Activated CD4-positive, CD25-positive, alpha-beta regulatory T cell treated with anti-CD3 and anti-CD28 coated beads, Interleukin-2, amount 50 U/mL, for 16 hours (primary cell): ENCODE measurements at places on chromosomes 6 and 20.

- DNase-seq = no peak
Observed at GRCh38 chr6:154605178-154605881, 94.8 kb upstream of the CNKSR3 start.

GRCh38 chr6:125203395-125203794, 49.8 kb downstream of the TPD52L1 start:
- DNase-seq = no peak

DNA sequence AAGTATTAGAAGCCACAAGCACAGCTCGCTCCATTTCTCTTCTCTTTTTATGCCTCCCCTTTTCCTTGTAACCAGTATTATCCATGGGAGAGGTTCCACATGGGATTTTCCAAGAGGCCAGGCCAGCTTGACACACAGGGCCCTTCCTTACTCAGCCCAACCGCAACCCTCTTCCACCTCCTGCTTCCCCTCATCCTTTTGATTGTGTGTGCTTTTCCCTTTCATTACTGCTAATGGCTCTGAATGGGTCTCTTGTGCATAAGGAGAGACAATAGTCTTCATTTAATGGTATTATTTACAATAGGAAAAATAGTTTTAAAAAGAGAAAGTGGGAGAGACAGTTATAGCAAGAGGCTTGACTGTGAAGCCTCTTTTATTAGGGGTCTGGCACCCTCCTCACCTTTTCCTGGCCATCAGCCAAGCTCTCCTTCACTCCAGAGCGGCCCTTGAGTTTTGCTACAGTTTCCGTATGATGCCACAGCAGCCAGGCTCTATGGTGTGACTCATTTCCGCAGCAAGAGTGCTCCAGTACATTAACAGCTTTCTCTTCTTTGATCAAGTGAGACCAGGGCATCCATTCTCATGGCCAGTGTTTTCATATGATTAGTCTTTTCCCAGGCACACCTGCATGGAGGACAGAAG, 579.5 kb downstream of the TFAP2B start:
- no peak for DNase-seq

DNA sequence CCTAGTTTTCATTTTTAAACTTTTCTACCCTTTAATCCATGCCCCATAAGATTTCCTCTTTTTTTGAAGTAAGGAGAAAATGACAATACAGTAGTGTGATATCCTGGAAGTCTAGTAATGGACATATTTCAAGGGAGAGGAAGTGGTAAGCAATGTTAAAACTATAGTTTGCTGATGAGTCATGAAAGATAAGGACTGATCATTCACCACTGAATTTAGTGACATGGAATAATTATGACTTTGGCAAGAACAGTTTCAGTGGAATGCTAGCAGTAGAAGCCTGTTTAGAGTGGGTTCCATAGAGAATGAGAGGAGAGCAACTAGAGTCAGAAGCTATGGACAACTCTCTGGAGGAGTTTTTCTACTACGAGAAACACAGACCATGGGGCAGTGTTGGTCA, 24.9 kb upstream of the SLC2A12 start:
- no peak for DNase-seq

DNA sequence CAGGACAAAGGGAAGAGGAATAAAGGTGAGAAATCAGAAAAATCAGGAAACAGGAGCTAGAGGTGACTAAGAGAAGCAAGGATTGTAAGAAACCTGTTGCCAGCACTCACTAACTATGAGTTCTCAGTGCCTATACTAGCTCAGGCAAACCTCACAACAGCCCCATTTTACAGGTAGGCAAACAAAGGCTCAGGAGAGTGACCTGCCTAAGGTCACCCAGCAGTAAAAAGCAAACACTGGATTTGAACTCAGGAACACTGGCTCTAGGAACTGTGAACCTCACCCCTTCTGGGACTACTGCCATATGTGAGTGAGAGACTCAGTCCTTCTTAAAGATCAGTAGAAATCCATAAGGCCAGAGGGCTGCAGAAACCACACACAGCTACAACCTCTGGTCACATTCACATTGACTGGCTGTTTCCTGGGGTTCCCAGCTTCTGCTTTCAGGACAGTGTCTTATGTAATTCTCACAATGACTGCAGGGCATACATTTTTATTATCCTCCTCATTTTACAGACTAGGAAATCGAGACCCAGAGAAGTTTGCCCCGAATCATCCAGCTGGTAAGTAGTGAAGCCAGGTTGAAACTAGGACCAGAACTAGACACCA, 80.7 kb upstream of the MAFB start:
- DNase-seq = no peak

GRCh38 chr20:434221-434620, 26.1 kb downstream of the RBCK1 start:
- DNase-seq = no peak

GRCh38 chr6:111478749-111479148, 4.3 kb downstream of the REV3L start:
- no peak for DNase-seq

DNA sequence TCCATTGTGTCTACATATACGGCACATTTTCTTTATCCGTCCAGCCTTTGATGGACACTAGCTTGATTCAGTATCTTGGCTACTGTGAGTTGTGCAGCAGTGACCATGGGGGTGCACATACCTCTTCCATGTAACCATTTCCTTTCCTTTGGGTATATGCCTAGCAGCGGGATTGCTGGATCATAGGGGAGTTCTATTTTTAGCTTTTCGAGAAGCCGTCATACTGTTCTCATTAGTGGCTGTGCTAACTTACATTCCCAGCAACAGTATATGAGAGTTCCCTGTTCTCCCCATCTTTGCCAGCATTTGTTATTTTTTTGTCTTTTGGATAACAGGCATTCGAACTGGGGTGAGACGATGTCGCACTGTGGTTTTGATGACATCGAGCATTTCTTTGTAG, 395.0 kb downstream of the SMOC2 start:
- DNase-seq = no peak

DNA sequence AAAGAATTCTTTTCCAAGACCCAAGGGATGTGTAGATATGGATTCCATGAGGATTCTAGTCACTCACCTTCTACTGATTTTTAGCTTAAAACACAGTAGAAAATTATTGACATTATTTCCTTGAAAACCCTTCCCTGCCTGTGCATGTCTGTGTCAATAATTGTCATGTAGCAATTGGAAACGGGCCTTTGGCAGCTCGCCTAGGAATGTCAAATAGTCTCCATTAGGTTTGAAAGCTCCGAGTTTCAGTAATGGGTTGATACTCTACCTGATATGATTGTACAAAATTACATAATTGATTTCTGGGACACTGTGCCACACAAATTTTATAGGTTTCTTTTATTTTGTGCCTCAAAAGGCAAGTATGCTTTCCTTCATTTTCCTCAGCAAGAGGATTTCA, 515.2 kb upstream of the ARID1B start:
- no peak for DNase-seq

DNA sequence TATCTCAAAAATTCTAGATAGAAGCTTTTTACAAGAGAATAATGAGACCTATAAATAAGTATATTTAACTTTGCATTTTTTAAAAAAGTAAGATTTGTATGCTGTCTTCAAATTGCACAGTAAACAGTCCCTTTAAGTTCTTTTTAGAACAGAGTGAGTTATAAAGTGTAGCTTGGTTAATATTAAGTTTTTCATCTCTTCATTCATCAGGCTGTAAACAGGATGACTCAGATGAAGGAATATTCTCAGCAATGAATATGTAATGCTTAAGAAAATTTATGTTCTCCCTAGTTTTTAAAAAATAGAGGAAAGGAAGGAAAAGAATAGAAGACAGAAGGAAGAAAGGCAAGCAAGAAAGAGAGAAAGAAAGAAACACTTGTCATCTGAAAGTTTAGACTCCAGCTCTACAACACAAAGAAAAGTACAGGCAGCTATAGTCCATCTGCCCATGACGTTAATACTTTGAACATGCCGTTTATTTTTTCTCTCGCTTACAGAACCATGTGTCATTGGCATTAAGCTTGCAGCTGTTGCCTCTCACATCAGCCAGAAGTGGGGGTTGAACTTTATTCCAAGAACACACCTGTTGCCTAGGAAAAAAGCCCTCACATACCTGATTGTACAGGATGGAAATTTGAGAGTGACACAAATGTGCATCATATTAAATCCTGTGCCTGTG, 36.1 kb downstream of the CAP2 start:
- no peak for DNase-seq

DNA sequence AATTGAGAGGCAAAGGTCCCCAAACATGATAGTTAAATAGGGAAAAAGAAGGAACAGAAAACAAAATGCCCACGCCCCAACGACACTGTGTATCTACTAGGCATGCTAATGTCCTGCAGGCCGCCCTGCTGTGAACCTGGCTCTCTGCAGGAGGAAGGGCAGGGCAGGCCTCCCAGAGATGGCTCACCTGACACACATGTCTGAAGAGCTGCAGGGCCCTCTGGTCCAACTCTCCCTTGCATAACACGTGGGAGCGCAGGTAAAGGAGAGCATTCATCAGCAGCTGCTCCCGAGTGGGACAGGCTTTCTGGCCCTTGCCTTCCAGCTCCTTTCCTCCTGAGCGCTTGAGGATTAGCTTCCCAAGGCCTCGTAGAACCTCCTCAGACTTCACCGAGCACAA, 53.7 kb upstream of the LYRM2 start:
- DNase-seq = no peak

GRCh38 chr6:82878812-82879211, 186.8 kb downstream of the UBE3D start:
- no peak for DNase-seq

DNA sequence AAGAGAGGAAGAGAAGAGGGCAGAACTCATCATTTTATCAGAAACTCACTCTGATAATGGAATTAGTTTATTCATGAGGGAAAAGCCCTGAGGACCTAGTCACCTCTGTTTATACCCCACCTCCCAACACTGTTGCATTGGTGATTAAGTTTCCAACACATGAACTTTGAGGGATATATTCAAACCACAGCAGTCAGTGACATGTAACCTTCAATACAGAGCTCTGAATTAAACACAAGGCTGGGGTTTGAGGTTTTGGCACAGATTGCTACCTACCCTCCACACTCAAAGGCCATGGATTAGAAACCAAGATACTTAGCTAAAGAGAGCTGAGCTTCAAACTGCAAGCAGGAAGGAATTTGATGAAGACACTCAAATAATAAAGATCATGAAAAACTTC, 48.5 kb upstream of the MOCS1 start:
- no peak for DNase-seq

GRCh38 chr6:75300531-75300855, 15.9 kb upstream of the TMEM30A start:
- DNase-seq = no peak

GRCh38 chr20:61515922-61516321, 263.9 kb downstream of the CDH4 start:
- no peak for DNase-seq

DNA sequence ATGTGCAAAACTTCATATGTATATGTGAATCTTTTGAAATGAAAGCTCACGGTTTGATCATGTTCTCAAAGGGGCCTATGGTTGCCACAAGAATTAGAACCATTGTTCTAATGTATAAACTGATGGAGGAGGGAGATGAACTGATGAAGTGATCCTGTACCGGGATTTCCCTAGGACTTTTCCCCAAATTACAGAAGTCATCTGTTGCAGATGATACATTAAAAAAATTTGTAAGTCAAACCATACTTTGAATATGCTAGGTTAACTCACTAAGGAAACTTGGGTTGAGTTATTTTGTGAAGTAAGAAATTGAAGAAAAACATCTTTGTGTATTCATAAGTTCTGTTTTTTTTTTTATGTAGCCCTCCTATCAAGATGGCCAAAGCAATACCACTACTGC, 33.9 kb upstream of the RNF144B start:
- DNase-seq = no peak

DNA sequence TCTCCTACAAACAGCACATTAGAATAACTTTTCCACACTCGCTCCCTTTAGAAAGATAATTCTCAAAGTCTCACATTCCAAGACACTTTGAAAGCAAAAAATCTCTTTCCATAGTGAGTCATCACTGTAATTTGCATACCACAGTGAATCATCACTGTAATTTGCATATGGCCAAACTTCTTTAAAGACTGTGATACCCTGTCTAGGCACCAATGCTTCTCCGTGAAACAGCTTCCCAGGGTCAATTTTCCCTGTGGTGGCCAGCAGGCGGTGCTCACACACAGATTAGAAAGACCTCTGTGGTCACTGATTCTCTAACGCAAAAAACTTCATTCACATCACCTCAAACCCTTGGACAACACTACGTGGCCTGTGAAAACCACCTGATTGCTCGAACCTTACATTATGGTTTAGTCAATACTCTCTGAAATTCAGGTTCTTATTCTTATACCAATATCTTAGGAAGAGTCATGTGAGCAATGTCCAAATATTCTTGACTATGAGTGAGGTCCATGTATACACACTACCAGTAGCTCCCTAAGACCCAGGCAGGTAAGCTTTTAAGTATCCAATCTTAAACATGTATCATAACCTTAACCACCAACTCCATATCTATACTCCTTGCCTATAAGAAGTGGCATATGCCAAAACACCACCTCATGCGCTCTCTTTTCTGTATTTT, 78.5 kb upstream of the PHACTR1 start:
- DNase-seq = no peak

GRCh38 chr6:150420926-150421325, 52.1 kb downstream of the IYD start:
- no peak for DNase-seq
